ENCODE measurements at places on chromosomes 2 and 18.
A peak's percentile ranks its signal among the peaks of the same experiment; 100 is the strongest.

DNA sequence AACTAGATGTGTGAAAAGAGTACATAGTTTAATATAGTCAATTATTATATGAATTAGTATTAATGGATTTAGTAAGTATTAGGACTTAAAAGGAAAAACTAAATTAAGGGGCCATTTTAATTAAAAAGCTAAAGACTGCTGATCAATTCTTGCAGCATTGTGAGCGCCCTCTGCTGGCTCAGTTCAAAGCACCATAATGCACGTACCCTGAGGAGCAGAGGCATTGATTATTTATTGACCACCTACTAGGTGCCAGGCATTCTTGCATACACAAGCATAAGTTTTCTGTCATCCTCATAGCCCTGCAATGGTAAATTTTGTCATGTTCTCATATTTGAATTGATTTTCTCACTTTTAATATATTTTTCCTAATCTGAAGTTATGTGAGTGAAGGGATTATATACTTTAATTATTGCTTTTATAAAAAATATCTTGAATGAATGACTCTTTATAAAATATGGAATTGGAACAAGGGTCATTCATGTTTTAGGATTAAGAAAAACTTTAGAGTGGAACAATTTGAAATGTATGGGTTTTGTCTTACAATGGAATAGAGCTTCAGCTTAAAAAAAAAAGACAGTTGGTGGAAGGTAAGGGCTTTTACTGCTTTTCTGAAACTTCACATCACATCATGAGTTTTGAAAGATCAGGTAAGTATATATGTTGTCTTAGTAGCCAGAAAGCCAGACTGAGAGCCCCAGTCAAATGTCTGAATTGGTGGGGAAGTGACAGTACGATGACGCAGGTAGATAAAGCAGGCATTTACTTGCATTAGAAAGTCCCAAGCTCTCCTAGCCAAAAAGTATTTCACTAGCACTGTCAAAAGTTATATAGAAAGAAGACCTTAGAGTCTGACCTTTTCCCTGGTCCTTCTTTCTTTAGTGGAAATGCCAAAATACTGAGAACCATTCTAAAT, 9.7 kb downstream of the ITGA4 start:
- DNase-seq: peak; percentile 71

DNA sequence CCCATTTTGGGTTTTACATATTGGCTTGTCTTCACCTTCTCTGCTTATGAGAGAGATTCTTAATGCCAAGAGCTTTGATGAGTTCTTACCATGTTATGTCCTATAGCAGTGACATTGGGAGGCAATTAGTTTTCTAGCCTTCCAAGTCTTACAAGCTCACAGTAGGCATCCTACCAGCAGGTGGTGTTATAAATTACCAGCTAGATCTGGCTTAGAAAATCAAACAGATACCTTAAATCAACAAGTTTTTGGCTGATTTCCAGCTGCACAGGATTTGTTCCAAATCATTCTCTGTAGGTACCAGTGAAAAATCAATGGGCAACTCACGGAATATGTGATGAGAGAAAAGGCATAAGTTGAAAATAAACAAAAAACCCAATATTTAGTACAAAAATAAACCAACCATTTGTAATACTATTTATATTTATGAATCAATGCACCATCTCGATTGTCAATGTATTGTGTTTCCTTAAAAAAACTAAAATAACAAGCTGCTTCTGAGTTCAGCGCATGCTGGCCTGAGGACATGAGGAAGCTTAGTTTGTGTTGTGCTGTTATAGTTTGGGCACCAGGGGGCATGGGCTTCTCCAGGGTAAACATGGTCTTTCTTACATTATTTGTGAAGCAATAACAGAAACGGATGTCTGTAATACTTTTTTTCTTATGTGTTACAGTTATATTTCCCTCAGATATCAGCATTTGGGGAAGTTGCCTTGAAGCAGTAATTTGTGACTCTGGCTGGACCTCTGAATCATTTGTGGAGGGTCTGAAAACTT, 34.1 kb upstream of the NXPH2 start:
- DNase-seq: no peak

GRCh38 chr18:57586251-57587049, at the start of gene FECH:
TSS of gene FECH (minus strand) at chr18:57586702. CDS start at chr18:57586620, 82 bp downstream.
- peak; percentile 76 for DNase-seq

DNA sequence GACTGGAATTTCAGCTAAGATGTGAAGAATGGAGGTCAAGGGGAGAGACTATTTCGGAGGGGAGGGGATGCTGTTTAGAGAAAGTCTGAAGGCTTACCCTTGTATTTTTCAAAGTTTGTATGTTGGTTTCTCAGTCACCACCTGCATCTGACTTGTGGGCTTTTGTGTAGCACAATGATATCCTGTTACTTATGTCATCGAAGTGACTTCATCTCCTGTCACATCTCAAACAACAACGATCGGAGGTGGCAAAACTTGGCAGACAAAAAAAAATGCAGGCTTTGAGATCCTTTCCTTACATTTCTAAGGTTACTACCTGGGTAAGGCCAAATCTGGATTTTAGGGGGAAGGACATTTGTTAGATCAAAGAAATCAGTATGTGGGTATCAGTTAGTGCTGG, 11.7 kb upstream of the CXCR4 start:
- DNase-seq: no peak

DNA sequence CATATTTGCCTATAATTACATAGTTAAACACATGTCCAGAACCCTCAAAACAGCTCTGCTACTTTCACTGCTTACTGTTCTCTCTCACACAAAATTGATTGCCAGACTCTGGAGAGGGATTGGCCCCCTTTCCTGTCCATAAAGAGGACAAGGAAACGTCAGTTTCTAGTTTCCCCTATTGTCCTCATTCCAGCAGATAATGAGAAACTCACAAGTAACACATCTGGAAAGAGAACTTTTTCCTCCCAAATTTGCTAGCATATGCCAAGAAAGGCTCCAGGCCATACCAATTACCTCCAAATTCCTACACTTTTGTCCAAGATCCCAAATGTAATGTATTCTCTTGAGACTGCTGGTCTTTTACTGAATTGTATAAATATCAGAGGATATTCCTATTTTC, 200.5 kb downstream of the EXOC6B start:
- no peak for DNase-seq

DNA sequence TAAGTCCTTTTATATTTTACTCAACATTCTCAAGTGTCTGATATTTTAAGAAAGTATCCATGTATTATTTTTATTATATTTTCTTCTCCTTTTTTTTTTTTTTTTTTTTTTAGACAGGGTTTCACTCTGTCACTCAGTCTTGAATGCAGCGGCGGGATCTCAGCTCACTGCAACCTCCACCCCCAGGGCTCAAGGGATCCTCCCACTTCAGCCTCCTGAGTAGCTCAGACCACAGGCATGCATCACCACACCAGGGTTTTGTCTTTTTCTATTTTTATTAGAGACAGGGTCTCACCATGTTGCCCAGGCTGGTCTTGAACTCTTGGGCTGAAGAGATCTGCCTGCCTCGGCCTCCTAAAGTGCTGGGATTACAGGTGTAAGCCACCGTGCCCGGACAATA, 212.1 kb downstream of the TCF4 start:
- DNase-seq: no peak

DNA sequence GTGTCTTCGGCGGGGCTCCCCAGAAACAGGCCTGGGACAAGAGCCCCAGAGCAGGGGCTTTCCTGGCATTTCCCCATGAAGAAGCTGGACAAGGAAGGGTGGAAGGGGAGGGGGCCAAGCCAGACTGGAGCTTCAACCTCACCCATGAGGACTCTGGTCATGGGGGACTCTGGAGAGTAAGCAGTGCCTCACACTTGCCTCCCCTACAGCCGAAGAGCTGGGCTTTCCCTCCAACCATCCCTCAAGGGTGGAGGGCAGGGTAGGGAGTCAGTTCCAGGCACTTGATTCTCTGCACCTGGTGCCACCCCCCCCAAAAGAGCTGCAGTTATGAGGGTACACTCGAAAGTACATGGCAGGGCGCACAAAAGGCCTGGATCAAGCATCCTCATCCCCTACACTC, 246.6 kb downstream of the TFCP2L1 start:
- DNase-seq: no peak

All from tibial artery (tissue), 4 donors.